NCI-H1417 (cell line): ENCODE measurements at places on chromosomes 2 and 18.
A peak's percentile ranks its signal among the peaks of the same experiment; 100 is the strongest.

- no peak for DNase-seq
These were observed 15.7 kb upstream of the DGUOK start for GRCh38 chr2:73910873-73911547.

DNA sequence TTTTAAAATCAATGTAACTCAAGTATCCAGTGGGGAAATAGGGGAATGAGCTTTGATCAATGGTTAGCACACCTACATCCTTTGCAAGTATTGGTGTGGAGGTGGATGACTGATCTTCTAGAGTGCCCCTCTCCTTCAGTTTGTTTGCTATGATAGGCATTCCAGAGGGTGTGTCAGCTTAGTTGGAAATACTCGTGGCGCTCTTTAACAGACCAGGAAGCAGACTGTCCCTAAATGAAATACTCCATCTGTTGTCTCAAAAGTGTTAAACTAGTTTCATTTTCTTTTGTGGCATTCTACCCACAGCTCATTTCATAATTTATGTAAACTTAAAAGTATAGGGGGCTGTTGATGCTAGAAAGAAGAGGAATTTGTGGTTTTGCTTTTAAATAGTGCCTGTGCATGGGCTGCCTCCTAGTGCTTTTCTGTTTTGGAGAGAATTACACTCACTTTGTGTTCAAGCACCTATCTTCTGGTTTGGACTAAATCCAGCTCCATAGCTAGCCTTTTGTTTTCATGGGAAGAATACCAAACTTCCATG is 66.2 kb downstream of the STAT1 start:
- DNase-seq, result no peak

GRCh38 chr2:187500585-187501359 is 52.7 kb upstream of the CALCRL start:
- peak; percentile 67 for DNase-seq

DNA sequence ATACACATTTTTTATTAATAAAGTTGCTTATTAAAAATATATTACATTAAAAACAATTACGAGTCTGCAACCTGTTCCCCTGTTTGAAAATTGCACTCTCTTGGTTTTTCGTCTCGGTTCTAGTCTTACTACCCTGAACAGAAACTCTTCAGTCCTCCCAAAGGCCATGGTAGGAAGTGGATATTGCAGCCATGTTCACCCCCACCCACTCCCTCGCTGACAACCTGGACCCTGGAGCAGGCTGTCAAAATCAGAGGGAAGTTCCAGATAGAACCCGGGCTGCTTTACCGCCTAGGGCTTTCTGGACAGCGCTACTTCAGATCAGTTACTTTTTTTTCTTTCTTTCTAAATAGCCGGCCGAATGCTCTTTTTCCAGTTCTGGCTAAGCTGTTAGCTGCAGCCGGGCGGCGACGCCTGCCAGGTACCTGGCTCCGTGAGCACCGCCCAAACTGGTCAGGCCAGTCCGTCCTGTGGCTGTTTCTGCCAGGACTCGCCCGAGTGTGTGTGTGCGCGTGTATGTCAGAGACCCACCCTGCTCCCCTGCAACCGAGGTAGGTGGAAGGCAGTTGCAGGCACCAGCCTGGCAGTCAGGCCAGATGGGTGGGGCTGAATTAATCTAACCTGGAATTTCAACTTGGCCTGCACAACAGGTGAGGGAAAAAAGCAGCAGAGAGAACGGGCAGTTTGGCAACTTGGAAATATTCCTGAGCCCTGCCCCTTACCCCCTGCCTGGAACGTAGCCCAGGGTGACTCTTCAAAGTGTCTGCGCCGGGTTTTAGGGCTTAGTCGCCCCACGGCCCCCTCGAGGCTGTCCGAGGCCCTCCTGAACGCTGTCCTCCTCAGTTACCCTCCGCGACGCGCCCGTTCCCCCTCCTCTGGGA is 1.1 kb upstream of the TET3 start:
- peak; percentile 82 for DNase-seq

GRCh38 chr2:14781142-14781541 is 148.6 kb downstream of the LRATD1 start:
- DNase-seq, result peak; percentile 57

- DNase-seq, result no peak
These were observed 13.1 kb downstream of the CFLAR start for GRCh38 chr2:201128933-201129505.

- DNase-seq, result no peak
These were observed 172.0 kb downstream of the MGAT5 start for GRCh38 chr2:134425724-134426496.

GRCh38 chr2:235896061-235896460 is 272.1 kb downstream of the GBX2 start:
- no peak for DNase-seq
